ENCODE measurements at places on chromosomes 6 and 20.

DNA sequence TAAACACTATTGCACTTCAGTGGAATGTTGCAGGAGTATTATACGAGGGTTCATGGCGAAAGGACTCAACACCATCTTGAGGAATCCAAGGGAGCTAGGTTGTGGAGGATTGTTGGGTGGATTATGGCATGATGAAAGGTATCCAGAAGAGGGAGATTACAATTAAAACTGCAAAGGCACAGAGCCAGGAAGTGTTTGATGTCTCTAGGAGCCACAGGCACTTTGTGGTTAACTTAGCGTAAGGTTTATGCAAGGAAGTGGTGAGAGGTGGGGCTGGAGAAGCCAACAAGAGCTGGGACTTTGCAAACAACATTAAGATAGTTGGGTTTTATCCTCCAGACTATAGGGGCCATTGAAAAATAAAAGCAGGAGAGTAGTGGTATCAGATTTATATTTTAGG is 86.6 kb upstream of the TPD52L1 start:
- peak; percentile 21 for DNase-seq

- DNase-seq: no peak
Measured at GRCh38 chr20:34037767-34038166, 44.1 kb downstream of the RALY start.

DNA sequence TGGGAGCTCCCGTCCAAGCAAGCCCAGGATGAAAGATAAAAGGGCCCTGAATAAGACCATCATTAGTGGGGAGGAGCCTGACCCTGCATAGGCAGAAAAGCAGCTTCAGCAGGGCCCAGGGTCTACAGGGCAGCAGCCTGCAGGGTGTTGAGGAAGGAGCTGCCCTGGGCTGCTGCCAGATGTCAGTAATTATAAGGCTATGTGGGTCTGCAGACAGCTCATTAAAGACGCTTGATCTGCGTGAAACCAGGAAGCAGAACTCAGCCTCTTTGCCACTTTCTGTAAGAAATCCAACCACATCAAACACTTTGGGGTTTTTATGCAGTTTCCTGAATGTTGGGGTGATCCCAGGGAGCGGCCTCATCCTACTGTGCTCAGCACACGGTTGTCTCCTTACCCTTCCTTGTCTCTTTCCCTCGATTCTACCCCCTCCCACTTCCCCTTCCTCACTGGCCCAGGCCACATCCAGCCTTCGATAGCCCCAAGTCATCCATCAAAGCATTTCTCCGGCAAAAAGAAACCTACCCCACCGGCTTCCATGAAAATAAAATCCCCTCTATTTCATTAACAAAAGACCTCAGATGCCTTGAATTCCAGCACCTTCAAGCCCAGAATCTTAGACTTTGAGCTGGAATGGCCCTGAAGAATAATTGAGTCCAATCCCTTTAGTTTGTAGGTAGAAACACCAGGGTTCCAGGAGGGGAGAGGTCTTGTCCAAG is 1.0 kb upstream of the TGM6 start:
- DNase-seq: peak; percentile 36

GRCh38 chr6:41596096-41596685 is 42.1 kb upstream of the MDFI start:
- DNase-seq: no peak

- no peak for DNase-seq
Measured at GRCh38 chr6:4004249-4004648, 74.7 kb downstream of the FAM217A start.

- no peak for DNase-seq
Measured at GRCh38 chr6:45569210-45569945, 191.6 kb upstream of the SUPT3H start.

GRCh38 chr6:24402697-24403500 is at the start of gene MRS2:
MRS2 (plus strand) TSS chr6:24402936; CDS start chr6:24403047, 111 bp downstream.
- DNase-seq: peak; percentile 83

DNA sequence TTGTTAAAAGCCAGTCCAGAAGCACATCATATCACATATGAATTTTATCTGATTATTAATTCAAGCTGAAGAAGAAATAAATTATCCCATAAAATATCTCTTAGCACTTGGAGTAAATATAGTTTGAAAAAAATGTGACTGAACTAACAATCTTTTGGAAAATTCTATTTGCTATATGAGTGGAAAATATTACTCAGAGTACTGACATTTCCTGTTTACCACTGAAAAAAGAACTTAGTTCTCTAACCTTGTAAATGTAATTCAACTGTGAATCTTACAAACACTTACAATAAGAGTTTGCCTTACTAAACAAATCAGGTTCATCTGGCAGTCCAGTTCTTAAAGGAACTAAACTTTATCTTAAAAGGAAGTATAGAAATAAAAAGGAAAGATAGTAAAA is 44.2 kb downstream of the MOXD1 start:
- DNase-seq: no peak

DNA sequence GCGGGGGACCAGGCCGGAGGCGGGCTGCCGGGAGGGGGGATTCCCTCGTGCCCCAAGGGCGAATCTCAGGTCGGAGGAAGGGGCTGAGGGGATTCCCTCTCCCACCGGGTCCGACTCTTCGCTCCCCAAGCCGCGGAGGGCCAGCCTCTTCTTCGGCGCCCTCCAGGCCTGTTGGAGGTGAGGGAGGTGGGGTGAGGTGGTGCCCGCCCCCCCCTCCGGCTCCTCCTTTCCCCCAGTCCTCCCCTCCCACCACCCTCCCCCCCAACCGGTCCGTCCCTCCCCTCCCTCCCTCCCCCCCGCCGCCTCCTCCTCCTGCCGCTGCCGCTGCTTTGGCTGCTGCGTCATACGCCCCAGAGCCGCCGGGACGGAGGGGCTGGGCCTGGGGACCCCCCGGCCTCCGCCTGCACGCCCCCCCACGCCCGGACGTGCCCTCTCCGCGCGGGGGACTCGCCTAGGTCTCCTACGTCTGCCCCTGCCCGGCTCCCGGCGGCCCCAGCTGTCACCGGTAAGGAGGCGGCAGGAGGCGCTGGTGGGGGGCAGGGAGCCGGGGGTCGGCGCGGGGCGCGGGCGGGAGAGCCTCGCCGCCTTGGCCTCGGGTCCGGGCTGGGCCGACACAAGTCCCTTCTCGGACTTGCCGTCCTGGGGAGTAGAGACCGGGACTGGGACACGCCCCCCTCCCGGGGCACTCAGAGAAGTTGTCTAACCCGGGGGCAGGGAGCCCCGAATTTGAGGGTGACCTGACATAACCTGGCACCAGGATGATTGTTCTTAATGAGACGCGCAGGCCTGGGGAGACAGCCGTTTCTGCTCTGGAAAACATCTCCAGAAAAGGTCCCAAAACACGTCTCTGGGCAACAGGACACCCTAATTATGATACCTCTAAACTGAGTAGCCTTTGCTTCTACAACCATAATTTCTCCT is at the start of gene PHF1:
PHF1 (plus strand) TSS at position 304 of the 921 bp plus-strand sequence. CDS start 1,250 bp downstream, outside the sequence.
- DNase-seq: no peak

DNA sequence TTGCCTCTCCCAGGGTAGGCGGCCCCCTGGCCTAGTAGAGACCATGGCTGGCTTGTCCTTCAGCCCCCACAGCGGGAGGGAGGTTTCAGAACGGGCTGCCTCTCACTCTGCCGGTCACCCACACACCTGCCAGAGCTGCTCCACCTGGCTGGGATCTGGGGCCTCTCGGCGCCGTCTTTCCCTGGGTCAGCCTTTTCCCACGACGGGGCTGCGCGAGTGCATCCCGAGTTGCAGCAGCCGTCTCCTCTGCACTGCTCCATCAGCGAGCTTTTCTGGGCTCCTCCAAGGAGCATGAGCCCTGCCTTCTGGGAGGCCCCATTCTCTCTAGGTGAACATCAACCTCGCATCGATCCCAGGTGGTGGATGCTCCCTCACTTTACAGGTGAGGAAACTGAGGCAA is 15.9 kb upstream of the SPDEF start:
- no peak for DNase-seq

GRCh38 chr6:147752689-147753403 is 244.4 kb downstream of the SAMD5 start:
- DNase-seq: no peak

DNA sequence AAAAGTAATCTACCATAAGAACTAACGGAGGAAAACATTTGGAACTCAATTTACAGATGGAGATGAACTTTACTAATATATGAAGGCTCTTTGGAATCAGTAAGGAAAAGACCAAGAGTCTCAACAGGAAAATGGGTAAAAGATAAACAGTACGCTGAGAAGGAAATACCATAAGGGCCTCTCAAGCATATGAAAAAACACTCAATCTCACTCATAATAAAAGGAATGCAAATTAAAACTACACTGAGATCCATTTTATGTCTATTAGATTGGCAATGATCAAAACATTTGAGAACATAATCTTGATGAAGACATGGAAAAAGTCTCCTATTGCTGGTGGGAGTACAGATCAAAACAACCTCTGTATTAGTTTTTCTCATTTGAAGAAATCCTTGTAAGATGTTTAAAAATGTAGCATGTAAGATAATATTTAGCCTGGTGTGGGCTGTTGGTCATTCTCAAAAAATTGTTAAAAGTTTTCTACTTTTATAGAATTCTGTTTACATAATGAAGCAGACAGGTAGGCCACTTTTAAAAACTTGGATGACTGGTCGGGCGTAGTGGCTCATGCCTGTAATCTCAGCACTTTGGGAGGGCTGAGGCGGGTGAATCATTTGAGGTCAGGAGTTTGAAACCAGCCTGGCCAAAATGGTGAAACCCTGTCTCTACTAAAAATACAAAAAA is 14.5 kb downstream of the REV3L start:
- peak; percentile 45 for DNase-seq

- no peak for DNase-seq
Measured at GRCh38 chr6:81084776-81085430, 667.6 kb downstream of the TENT5A start.

- no peak for DNase-seq
Measured at GRCh38 chr6:340991-341827, 48.9 kb downstream of the DUSP22 start.

GRCh38 chr20:32902456-32903420 is 44.0 kb downstream of the EFCAB8 start:
- DNase-seq: peak; percentile 79

DNA sequence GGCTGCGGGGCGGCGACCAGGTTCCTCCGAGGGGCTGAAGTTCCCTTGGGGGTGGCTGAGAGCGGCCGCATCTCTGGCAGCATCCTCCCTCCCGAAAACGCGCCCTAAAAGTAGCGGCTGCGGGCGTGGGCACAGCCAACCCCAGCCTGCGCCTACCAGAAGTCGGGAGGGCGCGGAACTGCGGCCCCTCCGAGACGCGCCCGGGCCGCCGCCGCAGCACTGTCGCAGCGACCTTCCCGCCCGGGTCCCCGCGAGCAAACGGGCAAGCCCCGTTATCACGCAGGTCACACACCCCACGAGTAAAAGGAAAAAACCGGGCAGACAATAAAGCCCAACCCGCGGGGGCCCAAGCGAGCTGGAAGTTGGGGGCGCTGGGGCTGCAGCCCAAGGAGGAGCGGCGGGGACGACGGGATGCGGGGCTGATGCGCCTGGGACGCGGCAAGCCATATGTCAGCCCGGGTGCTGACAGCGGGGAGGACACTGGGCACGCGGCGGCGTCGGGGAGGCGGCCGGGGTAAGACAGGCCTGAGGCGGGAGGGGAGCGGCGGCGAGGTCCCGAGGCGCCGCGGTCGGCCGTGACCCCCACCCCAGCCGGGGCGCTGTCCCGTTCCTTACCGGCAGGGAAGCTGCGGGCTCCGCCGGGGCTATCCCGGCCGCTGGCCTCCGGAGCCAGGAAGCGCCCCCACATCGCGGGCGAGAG is 659 bp downstream of the CEP85L start:
- peak; percentile 53 for DNase-seq

DNA sequence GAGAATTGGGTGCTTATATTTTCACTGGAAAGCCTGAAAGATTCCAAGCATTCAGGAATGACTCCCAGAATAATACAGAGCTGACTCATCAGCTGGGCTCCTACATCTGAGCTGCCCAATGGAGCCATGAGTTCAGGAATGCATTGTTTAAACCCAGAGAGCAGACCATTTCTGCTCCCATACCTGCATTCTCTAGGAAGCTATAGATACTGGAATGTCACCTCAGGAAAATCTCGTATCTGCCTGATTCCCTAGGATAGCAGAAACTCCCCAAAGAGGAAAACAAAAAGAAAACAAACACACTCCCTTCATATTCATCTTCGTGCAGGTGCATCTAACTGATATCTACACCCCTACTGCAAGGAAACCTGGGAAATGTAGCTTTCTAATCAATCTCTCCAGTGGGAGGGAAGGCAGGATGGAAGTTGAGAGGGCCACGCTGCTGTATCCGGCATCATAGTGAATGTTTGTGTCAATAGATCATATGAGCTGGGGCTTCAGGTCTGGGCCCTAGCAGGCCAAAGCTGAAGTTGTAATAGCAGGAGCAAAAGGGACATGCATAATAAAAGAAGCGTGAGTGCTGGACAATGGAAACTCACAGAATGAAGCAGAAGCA is 8.2 kb upstream of the SLC2A12 start:
- DNase-seq: no peak

- no peak for DNase-seq
Measured at GRCh38 chr6:68628161-68628560, 6.9 kb upstream of the ADGRB3 start.

GRCh38 chr6:152146385-152146784 is 338.9 kb downstream of the ESR1 start:
- no peak for DNase-seq

DNA sequence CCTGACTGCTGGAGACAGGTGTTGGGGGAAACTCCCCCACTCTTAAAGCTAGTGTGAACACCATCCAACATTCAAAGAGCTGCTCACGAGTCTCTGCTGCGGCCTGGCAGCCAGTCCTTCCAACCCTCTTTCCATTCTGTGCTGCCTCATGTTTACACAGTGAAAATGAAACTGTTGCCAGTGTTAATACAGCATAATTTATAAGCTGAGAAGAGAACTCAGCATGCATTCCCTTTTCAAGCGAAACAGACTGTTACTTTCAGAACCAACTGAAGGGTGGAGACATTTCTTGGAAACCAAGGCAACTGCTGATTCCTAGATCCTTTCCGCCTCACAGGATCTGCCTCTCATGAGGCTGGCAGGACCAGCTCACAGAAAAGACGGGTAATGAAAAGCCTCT is 533.8 kb upstream of the ID4 start:
- no peak for DNase-seq

GRCh38 chr6:104428184-104428583 is 431.5 kb downstream of the HACE1 start:
- no peak for DNase-seq

DNA sequence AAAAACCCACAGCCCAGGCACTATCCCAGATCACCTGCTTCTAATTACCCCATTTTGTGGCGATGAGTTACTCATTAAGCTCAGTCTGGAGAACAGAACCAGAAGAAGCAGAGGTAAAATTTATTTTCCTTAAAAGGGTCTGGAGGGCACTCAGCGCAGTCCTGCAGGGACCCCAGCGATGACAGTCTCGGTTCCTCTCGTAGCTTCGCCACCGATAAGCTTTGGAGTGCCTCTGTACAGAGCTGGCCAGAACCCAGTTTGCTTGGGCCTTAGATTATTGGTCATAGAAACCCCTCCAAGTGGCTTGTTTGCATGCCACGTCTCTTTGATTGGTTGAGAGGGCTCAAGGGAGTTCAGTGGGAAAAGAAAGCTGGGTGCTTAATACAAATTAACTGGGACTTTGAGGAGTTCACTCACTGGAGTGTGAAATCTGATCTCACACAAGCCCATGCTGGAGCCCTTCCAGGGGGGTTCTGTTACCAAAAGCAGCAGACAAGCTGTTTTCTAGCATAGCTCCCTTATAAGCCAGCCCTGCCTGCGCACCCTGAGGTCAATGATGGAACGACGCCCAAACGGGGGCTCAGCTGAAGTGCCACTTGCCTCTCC is 158.5 kb upstream of the ARID1B start:
- DNase-seq: no peak
